ENCODE measurements at places on chromosomes 12 and 14. TPM values are rescaled to one million over a fixed set of nuclear protein-coding genes. Genes with fewer than 3 reads are reported as not detected.
A peak's percentile ranks its signal among the peaks of the same experiment; 100 is the strongest.

The SLC22A17 gene
- total RNA-seq, result 6.3 TPM

The WDHD1 gene
- total RNA-seq, result 5.0 TPM

DNA sequence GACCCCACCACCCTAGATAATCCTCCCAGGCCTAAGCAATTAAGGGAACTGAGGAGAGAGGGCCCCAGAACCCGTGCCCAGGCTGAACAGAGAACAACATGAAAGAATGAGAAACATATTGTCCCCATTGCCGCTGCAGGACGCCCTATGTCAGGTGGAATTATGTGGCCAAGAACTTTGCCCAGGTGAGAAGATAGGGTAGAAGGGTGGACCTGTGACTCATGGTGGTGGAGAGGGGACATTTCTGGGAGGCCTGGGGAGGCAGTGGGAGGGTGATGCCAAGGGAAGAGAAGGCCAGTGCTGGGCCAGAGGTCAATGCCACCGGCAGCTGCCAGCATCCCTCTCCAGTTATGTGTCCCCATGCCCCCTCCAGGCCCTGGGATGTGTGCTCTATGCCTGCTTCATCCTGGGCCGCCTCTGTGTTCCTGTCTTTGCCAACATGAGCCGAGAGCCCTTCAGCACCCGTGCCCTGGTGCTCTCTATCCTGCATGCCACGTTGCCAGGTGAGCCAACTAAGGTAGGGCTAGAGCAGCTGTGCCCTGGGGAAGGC, 15.5 kb downstream of the SOAT2 start:
- H3K36me3 ChIP-seq, result no peaks in the 10 kb centered on the region
- no peak overlapping the region for H3K27ac ChIP-seq
- H3K4me1 ChIP-seq, result no peaks in the 10 kb centered on the region
- no peak overlapping the region for H3K4me3 ChIP-seq
- DNase-seq, result no peak

The AQP6 gene
- total RNA-seq, result 0.39 TPM

GRCh38 chr14:58151133-58152013, 640 bp downstream of the ARMH4 start:
- no peaks in the 10 kb centered on the region for H3K27me3 ChIP-seq
- no peak for DNase-seq
- H3K36me3 ChIP-seq, result no peaks in the 10 kb centered on the region

DNA sequence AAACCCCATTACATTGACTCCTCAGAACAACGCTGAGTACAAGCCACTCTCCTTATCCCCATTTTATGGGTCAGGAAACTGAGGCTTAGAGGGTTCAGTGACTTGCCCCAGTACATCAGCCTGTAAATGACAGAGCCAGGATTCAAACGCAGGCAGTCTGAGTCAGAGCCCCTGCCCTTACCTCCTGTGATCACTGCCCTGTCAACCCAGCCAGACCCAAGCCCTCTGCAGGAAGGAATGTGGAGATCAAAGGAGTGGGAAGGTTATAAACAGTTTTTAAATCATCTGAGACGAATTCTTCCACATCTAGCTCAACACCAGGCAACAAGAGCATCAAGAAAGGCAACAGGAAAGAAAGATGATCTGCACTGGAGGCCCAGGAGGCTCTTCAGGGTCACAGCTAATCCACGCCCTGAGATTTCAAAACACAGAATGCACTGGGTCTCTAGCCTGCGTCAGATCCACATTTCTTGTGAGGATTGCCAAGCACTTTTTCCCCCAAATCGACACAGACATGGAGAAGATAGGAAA, 38.5 kb downstream of the SPTB start:
- H3K27ac ChIP-seq, result no peak overlapping the region
- no peak overlapping the region for H3K4me3 ChIP-seq
- H3K36me3 ChIP-seq, result no peaks in the 10 kb centered on the region
- no peak for DNase-seq
- H3K4me1 ChIP-seq, result no peaks in the 10 kb centered on the region
- H3K27me3 ChIP-seq, result no peaks in the 10 kb centered on the region

The KLRB1 gene
- 3.0 TPM for total RNA-seq

DNA sequence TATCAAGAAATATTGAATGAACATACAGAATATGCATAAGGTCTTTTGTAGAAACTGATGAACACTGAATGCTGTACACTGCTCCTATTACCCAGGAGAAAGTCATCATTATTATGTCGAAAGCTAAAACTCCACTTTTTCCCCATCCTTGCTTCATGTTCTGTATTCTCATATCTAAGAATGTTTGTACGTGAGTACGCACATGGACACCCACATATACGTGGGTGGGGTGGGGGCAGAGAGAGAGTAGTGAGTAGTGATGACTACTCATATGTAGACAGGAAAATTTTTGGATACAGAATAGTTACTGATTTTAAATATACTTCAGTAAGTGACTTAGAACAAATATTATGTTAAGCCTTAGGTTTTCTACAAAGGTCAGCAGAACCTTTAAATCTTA, 75.1 kb downstream of the FERMT2 start:
- no peak overlapping the region for H3K27ac ChIP-seq
- H3K4me3 ChIP-seq, result no peak overlapping the region

DNA sequence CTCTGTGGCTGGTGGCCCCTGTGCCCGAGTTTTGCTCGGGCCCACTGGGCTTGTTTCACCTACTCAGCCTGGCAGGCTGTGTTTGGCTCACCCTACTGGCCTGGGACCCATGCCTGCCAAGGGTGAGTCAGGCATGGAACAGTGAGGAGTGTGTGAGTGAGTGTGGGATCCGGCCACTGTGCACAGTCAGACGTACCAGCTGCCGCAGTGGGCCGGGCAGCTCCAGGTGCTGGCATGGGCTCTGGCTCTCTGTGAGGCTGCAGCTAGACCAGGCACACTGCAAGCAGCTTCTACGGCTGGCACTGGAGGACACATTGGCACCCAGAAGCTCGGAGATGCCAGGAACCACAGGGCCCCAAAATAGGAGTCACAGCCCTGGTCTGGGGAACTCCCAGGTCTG, 40.6 kb downstream of the HSD17B6 start:
- no peak overlapping the region for H3K27ac ChIP-seq
- no peaks in the 10 kb centered on the region for H3K27me3 ChIP-seq
- no peaks in the 10 kb centered on the region for H3K4me1 ChIP-seq
- DNase-seq, result peak; percentile 38

GRCh38 chr12:74847169-74847568, 309.5 kb downstream of the ATXN7L3B start:
- no peak overlapping the region for H3K27ac ChIP-seq
- no peaks in the 10 kb centered on the region for H3K4me1 ChIP-seq
- no peaks in the 10 kb centered on the region for H3K27me3 ChIP-seq
- H3K4me3 ChIP-seq, result no peak overlapping the region

GRCh38 chr12:21942377-21942703, 1.1 kb upstream of the ABCC9 start:
- H3K4me1 ChIP-seq, result no peaks in the 10 kb centered on the region
- H3K36me3 ChIP-seq, result no peaks in the 10 kb centered on the region
- H3K27ac ChIP-seq, result peak overlapping the region; percentile 64
- H3K27me3 ChIP-seq, result no peaks in the 10 kb centered on the region
- no peak for DNase-seq
